GM10248 (cell line): ENCODE measurements at places on chromosomes 1 and 21.

DNA sequence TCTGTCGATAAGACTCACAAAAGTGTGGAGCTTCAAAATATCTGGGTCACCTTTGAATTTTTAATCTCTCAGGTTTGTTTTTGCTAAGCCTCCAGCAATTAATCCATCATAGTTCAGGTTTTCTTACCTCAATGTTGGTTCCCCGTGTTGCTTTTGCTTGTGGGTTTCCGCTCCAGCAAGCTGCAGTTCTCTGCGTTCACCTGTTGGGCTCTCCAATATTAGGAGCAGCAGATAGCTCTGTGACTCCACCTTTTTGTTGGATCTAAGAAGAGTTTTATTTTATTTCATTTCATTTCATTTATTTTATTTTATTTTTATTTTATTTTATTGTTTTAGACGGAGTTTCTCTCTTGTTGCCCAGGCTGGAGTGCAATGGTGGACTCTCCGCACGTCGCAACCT lies 335.5 kb downstream of the COL11A1 start:
- DNase-seq = no peak

GRCh38 chr1:2213576-2214505 lies 14.3 kb upstream of the SKI start:
- no peak for DNase-seq

GRCh38 chr1:87718241-87718950 lies 389.7 kb downstream of the LMO4 start:
- DNase-seq = no peak

DNA sequence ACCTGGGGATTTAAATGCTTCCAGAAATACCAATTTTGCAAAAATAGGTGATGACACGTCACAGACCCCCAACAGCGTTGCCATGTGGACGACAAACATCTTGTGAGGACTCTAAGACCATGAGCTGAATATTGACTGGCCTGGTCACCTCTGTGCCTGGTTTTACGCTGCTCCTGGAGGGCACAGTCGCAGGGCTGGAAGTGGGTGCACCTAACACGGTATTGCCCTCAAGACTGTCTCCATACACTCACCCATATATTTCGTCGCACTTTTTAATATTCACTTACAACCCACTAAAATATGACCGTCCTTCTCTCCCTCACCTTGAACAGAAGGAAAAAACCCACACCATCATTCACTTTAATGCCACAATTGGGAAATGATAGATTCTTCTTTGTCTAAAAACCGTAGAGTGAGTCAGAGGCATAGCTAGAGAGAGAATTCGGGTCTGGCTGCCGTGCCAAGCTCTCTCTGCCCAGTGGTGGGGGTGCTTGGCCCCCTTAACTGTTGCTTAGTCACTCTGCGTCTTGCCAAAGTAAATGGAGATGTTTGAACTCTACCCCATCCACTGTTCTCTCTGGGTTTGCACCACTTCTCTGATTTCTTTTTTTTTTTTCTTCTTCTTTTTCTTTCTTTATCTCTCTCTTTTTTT lies 40.8 kb upstream of the UTS2 start:
- no peak for DNase-seq

DNA sequence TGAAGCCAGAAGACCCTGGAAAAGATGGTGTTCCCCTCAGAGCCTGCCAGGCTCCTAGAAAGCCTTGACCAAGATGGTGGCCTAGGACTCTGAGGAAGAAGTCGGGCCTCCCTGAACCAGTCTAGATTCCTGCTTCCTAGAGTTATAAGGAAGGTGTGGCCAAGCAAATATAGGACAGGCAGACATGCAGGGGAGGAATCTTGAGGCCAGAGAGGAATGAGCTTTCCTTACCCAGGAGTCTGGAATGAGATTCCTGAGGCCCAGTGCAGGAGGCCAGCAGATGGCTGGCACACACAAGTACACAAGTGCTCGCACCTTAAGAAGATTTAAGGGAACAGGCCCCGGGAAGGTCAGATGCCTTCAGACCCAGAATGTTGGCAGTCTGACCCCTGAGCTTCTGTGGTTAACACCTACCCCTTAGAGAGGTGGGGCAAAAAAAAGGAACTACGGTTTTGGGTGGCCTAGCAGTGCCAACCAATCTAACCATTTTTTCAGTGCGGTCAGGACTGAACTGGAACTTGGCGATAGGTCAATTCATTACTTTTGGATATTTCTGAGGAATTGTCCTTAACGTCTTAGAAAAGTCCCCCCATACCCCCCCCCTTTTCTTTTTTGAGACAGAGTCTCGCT lies 73.3 kb downstream of the MDM4 start:
- no peak for DNase-seq

DNA sequence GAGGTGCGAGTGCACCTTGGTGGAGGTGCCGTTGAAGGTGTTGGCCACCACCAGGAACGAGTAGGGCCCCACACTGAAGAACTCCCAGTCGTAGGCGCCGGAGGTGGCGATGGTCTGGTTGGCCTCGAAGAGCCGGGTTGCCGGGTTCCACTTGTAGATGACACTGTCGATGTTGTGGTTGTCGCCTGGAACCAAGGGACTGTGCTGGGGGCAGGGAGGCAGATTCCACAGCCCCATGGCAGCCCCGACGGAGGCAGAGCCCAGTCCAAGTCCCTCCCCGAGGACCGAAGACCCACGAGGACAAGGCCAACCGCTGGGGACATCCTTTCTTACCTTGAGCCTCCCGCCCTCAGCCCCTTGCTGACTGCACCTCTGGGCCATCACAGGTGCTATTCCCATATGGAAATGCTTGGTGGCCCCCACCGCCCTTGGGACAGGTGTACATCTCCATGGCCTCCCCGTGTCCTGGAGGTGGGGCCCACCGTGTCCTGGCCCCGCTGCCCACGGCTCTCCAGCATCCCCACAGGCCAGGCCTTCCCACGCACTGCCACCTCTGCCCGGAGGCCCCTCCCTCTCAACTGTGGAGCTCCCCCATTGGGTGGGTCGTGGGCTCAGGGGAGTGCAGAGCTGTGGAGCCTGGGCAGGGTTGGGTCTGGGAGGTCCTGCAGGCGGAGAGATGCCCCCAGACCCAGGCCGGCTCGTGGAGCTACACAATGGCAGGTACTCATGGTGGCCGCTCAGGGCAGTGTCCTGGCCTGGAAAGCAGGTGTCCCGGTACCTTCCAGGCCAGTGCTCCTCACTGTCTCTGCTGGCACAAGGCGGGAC lies 17.9 kb downstream of the KRTAP10-1 start:
- no peak for DNase-seq

- DNase-seq = no peak
These were observed 291.6 kb downstream of the PLPP3 start for GRCh38 chr1:56287721-56288120.

- no peak for DNase-seq
These were observed 47.9 kb upstream of the NBL1 start for GRCh38 chr1:19596065-19596713.

- DNase-seq = no peak
These were observed 192.1 kb downstream of the SETD4 start for GRCh38 chr21:35868005-35868868.

DNA sequence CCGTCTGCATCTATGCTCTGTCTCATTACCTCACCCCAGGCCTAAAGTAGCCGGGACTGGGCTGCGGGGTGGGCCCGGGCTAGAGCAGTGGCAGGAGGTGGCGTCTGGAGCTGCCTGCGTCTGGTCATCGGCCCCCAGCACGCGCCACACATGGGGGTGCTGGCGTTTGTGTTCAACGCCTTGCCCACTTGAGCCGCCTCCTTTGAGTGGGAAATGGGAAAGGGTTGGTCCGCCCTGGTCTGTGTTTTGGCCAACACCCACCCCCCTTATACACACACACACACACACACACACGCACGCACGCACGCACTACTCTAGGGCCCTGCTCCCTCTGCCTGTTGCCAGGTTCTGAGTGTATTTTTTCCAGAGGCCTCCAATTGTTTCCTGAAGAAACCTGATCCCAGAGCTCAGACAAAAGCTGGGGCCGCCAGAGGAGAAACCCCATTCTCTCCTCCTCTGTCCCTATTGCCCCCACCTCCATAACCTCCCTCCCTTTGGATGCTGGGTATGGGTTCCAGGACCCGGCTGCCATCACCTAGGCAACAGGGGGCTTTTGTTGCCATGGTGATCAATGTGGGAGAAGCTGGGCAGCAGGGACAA lies 10.1 kb downstream of the VANGL2 start:
- no peak for DNase-seq

GRCh38 chr21:35840197-35840799 lies 220.0 kb downstream of the SETD4 start:
- peak; percentile 37 for DNase-seq

GRCh38 chr1:155472491-155473083 lies 90.0 kb downstream of the ASH1L start:
- DNase-seq = no peak

- DNase-seq = no peak
These were observed 36.0 kb upstream of the GPR37L1 start for GRCh38 chr1:202086579-202087350.

- no peak for DNase-seq
These were observed 37.2 kb upstream of the CRNN start for GRCh38 chr1:152451254-152451653.

DNA sequence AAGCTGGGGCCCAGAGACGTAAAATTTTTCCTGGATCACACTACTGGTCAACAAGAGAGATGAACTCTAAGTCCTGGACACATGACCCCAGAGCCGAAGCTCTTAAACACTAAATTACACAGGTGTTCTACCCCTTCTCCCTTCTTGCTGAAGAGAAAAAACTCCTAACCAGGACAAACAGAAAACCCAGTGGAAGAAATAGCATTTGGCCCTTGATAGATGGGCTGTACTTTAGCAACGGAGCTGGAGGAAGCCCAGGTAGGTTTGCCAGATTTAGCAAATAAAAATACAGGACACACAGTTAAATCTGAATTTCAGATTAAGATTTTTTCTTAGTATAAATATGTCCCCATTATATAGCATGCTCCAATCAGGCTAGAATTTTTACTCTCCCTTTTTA lies 72.7 kb downstream of the DIRAS3 start:
- DNase-seq = no peak

GRCh38 chr1:100076319-100076718 lies 56.4 kb downstream of the SASS6 start:
- no peak for DNase-seq

- DNase-seq = no peak
These were observed 348.5 kb downstream of the PTPRU start for GRCh38 chr1:29584776-29585175.

DNA sequence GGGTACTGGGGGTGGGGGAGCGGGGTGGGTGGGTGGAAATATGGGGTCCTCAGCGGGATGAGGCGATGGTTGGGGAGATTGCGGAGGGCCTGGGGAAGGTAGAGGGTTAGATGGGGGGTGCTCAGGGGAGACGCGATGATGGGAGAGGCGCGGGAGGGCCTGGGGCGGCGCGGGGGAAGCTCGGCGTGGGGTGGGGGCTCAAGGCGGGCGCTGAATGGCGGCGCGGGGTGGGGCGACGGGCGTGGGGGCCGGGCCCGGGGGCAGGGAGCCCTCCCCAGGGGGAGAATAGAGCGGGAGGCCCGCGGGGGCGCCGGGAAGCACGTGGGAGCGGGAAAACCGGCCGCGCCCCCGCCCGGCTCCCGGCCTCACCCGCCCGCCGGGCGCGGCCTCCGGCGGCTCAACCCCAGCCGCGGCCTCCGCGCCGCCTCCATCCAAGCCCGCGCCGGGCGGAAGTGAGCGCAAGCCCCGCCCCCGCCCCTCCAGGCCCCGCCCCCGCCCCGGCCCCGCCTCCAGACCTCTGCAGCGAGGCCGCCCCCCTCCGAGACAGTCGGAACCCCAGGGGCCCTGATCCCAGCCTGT lies at the start of gene FAAP20:
FAAP20 (minus strand) TSS at position 454 of the 579 bp plus-strand sequence; CDS start at position 431, 23 bp downstream.
- peak; percentile 88 for DNase-seq

GRCh38 chr1:64494659-64495058 lies 24.7 kb downstream of the CACHD1 start:
- no peak for DNase-seq

DNA sequence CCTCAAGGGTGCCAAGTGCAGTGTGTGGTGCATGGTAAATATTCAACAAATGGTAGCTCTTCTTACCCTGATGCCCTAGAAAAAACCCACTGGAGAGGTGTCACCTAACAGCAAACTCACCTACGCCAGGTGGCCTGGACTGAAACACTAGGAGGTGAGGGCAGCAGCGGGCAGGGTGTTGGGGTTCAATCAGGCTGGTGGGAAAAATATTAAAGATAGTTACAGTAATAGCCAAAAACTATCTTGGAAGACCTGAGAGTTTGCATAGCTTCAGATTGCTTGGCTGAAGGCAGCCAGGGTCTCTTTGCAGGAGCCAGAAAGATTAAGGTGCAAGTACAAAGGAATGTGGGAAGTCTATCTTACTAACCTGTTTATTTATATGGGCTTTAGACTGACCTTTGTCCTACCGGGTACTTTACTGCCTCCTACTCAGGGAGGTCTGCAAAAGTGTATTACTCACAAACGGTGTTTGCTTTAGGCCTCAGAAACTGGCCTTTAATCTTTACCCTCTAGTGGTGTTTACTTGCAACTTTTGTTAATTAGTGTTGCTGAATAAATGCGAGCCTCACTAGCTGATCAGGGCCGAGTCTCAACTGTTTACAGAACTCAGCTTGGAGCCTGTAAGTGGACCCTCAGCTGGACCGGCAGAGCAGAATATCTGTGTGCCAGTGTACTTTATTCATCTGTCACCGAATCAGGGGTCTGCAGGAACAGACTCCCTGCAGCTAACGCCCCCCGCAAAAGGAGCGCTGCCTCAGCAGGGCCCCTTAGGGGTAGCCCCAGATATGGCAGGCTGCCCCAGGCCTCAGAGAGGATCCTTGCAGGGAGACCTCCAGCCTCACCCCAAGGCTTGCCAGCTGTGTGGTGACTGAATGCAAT lies 63.9 kb downstream of the SYF2 start:
- no peak for DNase-seq

- no peak for DNase-seq
These were observed 147.3 kb downstream of the LBR start for GRCh38 chr1:225280563-225280962.

DNA sequence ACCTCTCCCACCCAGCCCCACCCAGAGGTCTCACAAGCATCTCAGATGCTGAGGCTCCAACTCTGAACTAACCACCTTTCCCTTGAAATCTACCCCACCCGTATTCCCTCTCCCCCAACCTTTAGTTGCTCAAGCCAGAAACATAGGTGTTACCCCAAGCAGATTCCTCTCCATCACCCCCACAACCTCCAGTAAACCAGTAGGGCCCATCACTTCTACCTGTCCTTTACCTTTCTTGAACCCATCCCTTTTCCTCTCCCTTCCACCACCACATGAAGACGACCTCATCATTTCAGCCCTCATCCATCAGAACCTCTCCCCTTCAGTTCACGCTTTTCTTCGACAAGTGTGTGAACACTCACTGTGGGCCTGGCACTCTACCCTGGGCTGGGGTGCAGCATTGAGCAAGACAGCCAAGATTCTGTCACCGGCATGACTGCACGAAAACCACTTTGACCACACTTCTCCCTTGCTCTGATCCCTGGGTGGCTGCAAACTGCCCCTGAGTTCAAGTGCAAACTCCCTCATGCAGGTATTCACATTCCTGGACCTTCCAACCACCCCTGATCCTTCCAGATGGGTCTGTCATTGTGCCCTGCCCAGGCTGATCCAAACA lies 65.5 kb upstream of the LAPTM5 start:
- no peak for DNase-seq

GRCh38 chr1:23424293-23425192 lies at the start of gene TCEA3:
Gene TCEA3 (minus strand): TSS chr1:23424748. CDS start chr1:23424633, 115 bp downstream.
- no peak for DNase-seq
